ENCODE measurements at places on chromosomes 3 and 15. TPM values are rescaled to one million over a fixed set of nuclear protein-coding genes. Genes with fewer than 3 reads are reported as not detected.

Gene CAV3
- not detected for total RNA-seq

DNA sequence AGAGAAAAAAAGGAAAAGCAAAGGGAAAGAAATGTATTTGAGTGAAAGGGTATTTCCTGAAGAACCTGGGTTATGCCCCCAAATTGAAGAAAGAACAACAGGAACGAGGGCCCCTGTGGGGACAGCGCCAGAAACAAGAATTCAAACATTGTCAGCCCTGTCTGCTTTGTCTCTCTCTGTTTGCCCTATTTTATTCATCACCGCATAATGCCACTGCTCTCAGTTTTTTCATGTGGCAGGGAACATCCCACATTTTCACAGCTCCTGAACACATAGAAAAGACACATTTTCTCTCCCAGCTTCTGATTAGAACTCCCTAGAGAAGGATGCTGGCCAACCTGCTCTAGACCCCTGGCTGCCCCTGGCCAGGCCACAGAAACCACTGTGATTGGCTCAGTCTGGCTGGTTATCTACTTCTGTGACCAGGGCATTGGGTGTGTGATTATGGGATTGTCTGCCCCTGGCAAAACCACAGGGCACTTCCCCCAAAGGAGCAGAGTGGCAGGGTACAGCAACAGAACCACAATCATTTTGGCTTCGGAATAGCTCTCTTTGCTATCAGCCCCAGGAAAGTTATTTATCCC lies 31.3 kb upstream of the CCDC54 start:
- peak; percentile 12 for DNase-seq

DNA sequence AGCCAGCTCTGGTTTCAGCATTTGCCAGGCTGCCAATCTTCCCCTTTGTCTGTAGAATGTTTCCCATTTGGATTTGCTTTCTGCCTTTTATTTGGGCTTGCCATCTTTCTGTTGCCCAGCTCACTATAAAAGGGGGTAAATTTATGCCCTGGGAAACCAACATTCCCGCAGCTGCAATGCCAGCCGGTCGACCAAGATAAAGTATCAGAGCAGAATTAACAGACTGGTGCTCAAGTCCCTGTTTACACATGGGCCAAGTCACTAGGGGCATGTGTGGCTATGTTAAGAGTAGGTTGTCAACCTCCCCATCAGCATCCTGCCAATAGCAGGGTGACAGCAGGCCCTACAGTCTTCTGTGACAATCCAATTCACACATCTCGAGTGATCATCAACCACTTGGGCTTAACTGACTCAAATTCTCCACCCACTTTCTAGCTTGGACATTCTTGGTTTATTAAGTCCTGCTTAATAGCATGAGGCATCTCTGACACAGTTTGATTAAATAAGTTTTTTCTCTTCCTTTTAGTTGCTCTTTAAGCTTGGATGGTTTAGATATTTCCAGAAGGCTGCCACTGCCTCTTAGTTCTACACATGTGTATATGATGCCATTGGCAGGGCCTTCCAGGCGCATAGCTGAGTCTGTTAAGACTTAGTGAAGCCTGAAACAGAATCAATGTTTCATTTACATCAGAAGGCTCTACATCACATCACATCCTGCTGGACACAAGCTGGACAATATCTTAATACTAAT lies 24.1 kb upstream of the VEPH1 start:
- DNase-seq, result no peak

Gene CPN2
- total RNA-seq, result not detected

Gene CCPG1
- 28.0 TPM for total RNA-seq

GRCh38 chr15:72098040-72098439 lies 19.9 kb downstream of the MYO9A start:
- no peak for DNase-seq

GRCh38 chr15:40313531-40314398 lies 6.0 kb upstream of the PLCB2 start:
- no peak for DNase-seq

Gene EAF2
- total RNA-seq, result 8.5 TPM

Gene LRRC3B
- total RNA-seq, result 8.2 TPM

Gene GP9
- total RNA-seq, result not detected

All from neural progenitor cell (in vitro differentiated cells).